ENCODE measurements at places on chromosomes 11 and 22.

DNA sequence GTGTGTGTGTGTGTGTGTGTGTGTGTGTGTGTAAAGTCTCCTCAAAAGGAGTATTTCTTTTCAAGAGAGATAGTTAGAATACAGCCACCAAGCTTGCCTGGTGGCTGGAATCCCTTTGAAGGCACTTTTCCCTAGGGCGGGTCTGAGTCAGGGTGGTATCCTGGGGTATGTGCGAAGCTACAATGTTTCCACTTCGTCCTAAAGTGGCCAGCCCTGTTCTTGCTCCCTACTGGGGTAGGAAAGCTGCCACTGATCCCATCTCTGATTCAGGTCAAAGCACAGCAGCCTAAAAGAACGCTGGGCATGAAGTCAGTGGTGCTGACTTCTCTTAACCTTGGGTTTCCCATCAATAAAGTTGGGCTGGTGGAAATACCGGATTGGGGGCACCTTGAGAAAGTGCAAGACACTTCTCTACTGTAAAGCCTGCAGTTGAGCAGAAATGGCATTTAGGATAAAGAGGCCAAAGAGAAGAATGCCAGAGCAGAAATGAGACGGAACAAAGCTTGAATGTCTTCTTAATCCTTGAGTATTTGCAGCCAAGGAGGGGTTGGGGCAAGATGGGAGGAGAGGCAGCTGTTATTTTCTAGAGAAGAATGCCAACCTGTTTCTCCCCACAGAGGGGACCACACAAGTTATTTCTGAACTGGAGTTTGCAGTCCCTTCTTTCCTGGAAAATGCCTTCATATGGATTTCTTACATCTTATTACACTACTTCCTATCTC is 35.3 kb downstream of the ZNRF3 start:
- DNase-seq = no peak

- no peak for DNase-seq
Measured at GRCh38 chr11:35641171-35641897, 21.2 kb upstream of the TRIM44 start.

- DNase-seq = no peak
Measured at GRCh38 chr11:111449696-111450479, 62.3 kb downstream of the BTG4 start.

DNA sequence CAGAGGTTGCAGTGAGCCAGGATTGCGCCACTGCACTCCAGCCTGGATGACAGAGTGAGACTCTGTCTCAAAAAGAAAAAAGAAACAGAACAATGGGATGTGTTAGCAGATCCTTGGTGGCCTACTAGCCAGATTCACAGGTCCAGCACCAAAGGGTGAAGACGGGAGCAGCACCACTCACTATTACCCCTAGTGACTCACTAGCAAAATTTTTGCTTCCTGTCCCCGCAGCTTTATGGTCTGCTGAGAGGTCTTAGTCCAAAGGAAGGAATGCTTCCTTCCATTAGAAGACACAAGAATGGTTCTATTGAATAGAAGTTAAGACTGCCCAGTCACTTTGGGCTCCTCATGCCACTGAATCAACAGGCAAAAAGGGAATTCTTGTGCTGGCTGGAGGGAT is 35.9 kb upstream of the NUP50 start:
- DNase-seq = no peak

- DNase-seq = no peak
Measured at GRCh38 chr11:117055469-117055868, 42.8 kb downstream of the SIK3 start.

GRCh38 chr22:38305471-38306448 is 11.5 kb downstream of the CSNK1E start:
- DNase-seq = no peak

All from pulmonary artery endothelial cell (primary cell).